NCI-H1092 treated with DMSO at 0.1 percent for 48 hours (cell line): ENCODE measurements at places on chromosomes 16 and 17.
A peak's percentile ranks its signal among the peaks of the same experiment; 100 is the strongest.

DNA sequence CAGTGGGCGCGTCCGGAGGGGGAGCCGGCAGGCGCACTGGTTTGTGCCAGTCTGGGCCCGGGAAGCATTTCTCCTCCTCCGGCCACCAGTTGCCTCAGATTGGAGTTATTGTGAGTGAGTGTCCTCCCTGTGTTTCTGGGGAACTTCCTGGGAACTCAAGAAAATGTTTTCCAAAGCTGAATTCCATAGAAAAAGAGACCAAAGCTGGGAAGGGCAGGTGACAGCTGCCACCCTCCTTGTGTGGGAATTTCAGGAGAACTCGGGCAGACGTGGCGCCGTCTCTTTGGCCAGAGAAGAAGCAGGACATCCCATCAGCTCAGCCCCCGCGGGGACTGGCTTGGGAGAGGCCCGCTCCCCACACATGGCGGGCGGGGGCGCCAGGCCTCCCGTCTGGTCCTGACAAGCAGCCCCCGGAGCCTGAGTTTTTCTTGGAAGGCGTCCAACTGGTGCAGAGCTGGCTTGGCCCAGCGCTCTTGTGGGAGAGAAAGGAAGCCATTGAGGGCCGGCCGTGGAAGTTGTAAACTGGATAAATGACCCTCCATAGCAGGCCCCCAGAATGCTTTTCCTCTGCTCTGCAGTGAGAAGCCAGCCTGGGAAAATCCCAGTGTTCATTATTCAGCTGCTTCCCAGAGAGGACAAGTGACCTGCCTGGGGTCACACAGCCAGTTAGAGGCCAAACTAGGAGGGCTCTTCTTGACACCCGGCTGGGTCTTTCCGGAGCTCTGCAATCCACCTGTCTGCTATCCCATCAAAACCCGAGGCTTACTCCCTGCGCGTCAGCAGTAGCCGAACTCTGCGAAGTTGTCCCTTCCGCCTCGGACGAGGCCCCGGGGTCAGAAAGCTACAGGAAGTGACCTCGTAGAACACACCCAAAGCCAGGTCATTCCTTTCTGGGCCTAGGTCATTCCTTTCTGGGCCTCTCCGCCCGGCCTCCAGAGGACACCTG is 39.2 kb upstream of the GSE1 start:
- DNase-seq, result peak; percentile 27

GRCh38 chr17:9512323-9513168 is 63.1 kb downstream of the STX8 start:
- no peak for DNase-seq

GRCh38 chr17:42677921-42678781 is 1.4 kb upstream of the PLEKHH3 start:
- DNase-seq, result peak; percentile 85

DNA sequence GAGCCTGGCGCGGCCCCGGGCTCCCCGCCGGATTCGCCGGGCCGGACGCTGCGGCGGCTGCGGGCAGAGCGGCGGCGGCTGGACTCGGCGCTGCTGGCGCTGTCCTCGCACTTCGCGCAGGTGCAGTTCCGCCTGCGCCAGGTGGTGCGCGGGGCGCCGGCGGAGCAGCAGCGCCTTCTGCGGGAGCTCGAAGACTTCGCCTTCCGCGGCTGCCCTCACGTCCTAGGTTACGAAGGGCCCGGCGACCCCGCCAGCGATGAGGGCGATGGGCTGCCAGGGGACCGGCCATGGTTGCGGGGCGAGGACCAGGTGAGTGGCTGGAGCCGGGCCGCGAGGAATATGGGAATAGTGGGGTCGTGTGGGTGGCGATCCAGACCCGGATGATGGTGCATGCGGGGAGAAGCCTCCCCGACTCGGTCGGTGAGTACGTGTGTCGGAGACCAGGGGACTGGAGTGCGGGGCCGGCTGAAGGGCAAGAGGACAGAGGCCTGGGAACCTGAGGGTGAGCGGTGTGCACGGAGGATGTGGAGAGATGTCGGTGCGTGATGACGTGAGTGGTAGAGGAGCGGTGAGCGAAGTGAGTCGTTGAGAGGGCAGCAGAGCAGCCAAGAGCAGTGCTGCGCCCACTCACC is 517 bp downstream of the RUNDC1 start:
- DNase-seq, result peak; percentile 51

GRCh38 chr16:72908362-72909167 is 139.4 kb downstream of the ZFHX3 start:
- no peak for DNase-seq

GRCh38 chr17:41009301-41009760 is 403 bp upstream of the KRTAP3-1 start:
- no peak for DNase-seq

DNA sequence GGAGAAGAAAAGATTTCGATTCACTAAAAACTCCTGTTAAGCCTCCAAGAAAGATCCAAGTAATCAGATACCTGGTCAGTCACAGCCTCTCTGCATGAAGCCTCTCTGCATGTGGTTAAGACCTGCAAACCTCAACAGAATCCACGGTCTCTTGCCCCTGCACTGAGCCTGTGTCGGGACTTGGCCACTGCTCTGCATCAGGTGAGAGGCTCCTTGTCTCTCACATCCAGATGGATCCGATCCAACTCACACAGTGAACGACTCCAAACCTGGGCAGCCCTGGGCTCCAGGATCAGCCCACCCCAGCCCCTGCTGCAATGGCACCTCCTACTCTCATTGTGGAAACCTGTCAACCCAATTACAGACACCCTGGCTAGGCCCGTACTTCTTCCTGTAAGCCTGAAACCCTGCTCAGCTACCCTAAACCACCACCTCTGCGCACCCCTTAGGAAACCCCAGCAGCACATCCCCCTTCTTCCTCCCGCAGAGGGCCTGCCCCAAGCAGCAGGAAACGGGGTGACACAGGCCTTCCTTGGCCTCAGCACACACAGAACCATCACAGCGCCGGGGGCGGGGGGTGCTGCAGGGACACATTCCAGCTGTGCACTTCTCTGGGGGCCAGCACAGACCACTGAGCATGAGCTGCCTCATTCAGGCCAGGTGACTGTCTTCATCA is 129.5 kb downstream of the ANKRD11 start:
- no peak for DNase-seq

DNA sequence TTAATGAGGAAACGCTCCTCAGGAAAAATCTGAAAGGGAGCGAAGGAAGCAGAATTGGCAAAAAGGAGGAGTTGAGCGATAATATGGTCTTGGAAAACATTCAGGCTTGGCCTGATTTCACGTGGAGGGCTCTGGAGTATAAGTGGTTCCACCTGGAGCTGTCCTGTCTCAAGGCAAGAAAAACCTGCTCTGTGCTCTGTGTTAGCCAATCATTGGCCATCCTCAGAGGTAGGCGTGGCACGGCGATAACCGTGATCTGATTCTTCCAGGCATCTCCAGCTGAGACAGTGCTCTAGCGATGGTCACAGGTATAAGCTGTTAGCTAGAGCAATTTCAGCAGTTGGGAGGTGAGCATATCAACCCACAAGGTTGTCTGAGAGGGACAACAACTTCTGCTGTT is 450.5 kb upstream of the MAF start:
- DNase-seq, result no peak

GRCh38 chr17:9958586-9959281 is 53.7 kb upstream of the RCVRN start:
- no peak for DNase-seq
